ENCODE measurements at places on chromosomes 1 and 21.

DNA sequence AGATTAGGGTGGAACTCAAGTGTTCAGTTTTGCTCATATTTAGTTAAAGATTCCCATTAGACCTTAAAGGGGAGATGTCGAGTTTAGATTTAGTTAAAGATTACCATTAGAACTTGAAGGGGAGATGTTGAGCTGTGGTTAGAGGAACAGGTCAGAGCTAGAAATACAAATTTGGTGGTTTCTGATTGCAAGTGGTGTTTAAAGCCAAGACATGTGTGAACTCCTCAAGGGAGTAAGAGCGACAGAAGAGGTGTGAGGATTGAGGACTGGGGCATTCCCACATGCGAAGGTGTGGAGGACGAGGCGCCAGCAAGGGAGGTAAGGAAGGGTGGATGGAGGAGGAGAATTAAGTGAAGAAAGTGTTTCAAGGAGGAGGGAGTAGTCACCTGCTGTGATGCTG lies 168.6 kb downstream of the IER5 start:
- no peak for DNase-seq

DNA sequence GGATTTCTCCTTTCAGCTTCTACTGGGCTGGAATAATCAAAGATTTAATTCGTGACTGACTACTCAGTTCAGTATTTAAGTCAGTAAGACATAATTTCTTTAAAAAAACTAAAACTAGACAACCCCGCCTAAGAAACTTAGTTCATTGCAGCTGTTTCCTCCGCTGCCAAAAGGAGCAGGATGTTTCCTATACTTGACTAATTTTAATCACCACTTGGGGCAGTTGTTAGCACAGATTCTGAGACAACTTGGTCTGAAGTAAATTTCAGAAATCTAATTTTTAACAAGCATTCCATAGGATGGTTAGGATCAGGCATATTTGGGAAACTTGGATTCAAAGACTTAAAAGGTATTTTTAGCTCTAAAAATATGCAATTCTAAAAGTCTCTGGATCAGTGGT lies 34.0 kb downstream of the EPRS1 start:
- no peak for DNase-seq

DNA sequence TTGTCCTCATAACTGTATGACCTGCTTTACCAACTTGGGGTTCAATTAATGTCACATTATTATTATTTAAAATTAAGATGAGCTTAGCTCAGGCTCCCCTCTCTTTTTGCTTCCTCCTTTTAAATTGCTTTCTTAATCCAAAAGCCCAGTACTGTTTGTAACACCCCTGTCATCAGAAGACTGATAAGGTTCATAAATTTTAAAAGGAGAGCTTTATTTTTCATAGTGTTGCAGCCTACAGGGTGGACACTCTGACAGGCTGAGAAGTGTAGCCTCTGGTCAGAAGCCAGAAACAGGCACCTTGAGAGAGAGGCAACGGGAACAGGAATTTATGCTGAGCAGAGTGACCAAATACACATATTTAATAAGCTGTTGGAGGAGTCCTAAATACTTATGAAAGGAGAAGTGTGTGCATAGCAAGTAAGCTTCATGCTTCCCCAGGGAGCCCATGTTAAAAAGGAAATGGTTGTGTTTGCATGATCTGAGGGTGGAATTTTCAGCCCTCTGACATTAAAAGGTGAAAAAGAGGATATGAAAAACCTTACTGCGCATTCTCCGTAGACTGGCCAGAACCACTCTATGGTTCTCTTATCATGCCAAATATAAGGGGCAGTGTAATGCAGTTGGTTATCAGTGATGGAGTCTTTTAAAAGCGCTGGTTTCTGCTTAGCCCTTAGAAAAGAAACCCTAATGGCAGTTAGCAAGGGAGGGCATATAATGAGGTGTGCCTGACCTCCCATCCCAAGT lies 30.5 kb upstream of the FGGY start:
- DNase-seq, result no peak

GRCh38 chr21:39527664-39528381 lies 76.1 kb downstream of the SH3BGR start:
- DNase-seq, result no peak

- DNase-seq, result no peak
These were observed 814.5 kb upstream of the NEGR1 start for GRCh38 chr1:73096841-73097240.

- no peak for DNase-seq
These were observed 57.7 kb upstream of the ATP5PO start for GRCh38 chr21:33973268-33973667.

DNA sequence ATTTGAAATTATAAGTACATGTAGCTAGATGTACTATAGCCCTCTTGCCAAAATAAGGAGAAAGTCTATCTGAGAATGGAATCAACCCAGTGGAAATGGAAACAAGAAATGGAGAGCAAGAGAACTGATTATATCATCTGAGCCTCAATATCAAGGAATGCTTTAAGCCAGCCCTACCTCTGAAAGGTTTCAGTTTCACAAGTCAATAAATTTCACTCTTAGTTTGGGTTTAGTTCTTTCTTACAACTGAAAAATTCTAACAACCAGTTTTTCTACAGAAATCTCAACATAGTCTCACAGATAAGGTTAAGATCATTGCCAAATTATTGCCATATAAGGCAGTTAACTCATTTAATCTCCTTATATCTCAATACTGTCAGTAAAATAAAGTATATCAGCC lies 80.0 kb downstream of the EPS15 start:
- no peak for DNase-seq

DNA sequence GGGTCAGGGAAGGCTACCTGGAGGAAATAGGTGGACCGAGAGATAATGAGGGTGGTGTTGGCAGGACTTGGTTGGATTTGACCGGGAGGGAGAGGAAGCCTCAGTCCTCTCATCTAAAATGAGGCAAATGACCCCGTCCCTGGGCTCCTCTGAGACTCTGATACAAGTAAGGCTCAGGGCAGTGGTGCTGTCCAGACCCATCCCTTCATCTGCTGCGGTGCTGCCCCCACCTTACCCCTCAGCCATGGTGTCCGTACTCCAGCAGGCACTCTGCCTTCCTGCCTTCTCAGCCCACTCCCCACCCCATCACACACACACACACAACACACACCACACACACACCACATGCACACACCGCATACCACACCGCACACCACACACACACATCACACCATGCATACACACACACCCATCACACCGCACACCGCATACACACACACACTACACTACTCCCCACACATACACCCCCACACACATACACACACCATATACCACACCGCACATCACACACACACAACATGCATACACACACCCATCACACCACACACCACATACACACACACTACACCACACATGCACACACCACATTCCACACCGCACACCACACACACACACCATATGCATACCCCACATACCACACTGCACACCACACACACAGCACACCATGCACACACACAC lies 29.4 kb upstream of the SLC26A9 start:
- DNase-seq, result no peak

DNA sequence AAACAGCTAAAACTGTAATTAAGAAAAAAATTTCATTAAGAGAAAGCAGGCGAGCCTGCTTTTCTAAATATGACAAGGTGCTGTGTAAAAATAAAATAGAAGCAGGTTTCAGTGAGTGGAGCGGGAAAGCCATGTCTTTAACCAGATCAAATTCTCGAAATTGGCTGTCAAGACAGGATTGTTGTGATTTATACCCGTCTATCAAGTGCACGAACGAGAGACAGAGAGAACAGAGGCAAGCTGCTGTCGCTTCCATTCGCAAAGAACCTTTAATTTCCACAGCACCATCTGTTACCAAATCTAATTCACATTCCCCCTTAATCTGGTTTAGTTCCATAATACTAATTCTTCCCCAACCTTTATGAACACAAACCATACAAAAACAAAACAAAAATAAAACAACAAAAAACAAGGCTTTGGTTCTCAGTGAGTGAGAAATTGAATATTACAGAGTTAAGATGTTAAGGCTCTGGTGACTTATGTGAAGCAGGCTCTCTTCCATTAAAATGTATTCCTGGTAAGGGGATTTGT lies 35.0 kb downstream of the ESRRG start:
- DNase-seq, result no peak

GRCh38 chr1:58524353-58524945 lies 22.1 kb downstream of the OMA1 start:
- DNase-seq, result no peak

DNA sequence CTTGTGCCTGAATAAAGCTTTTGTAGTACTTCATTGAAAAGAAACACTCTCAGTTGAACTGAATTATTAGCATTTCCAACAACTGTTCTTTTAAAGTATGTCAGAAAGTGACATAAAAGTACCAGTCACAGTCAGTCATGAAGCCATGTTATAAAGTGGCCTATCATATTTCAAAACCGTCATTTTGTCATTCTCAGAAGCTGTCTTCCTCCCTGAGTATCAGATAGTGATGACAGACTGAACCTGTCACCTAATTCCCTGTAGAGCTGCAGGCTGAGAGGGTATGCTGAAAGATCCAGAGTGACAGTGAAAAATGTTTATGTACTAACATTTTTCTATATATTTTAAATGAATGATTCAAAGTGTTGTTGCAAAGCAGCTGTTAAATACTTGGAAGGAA lies 1121.7 kb upstream of the PRMT6 start:
- no peak for DNase-seq

- DNase-seq, result no peak
These were observed 39.8 kb downstream of the WDR4 start for GRCh38 chr21:42839271-42840231.

- DNase-seq, result no peak
These were observed 258 bp upstream of the SYPL2 start for GRCh38 chr1:109466125-109466451.

GRCh38 chr1:30120245-30121000 lies 603.0 kb downstream of the MATN1 start:
- no peak for DNase-seq

DNA sequence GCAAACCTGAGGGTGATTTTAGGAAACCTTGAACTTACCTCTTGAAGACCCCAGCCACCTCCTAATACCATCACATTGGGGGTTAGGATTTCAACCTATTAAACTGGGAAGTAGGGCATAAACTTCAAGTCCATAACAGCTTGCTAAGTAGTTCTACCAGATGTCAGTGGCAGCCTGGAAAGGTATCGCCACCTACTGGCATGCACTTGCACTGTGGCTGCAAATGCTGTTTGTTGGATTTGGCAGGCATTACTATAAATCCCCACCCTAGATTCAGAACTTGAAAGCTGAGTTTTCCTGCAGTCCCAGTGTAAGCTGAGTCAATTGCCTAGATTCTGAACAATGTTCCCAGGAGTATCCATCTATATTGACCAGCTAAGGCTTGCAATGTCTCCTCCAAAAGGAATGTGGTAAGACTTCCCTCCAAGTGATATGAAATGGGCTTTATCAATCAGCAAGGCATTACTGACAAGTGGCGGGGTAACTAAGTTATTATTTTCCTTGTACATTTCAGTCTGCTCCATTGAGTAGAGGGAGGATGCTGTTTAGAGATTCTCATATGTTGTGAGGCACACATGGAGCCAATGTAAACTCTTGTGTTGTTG lies 474.5 kb downstream of the PTPRC start:
- peak; percentile 65 for DNase-seq

DNA sequence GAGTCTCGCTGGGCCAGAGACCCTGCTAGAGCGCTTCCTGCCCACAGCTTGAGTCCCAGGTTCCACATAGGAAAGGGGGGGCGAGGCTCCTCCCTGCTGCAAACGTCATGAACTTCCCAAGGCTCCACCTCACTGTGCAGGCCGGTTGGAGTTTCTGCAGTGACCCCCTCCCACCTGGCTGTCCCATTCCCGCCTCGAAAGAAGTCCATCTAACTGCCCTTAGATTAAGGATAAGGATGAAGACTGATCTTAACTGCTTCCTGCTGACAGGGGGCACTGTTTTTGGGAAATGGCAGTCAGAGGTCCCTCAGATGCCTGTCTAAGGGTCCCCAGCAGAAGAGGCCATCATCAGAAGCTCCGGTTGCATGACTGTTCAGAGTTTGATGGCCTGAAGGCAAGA lies 62.7 kb downstream of the STUM start:
- no peak for DNase-seq

- DNase-seq, result no peak
These were observed 1.6 kb upstream of the ARTN start for GRCh38 chr1:43931711-43932660.

All from CD4-positive, alpha-beta T cell treated with Interleukin-12 subunit alpha and Interleukin-12 subunit beta, for 1 hour (primary cell).